ENCODE measurements at places on chromosomes 6 and 20.
A peak's percentile ranks its signal among the peaks of the same experiment; 100 is the strongest.

- DNase-seq: peak; percentile 37
Measured at GRCh38 chr6:38040254-38040653, 220.7 kb downstream of the ZFAND3 start.

- DNase-seq: no peak
Measured at GRCh38 chr20:14582855-14583254, 245.4 kb upstream of the FLRT3 start.

DNA sequence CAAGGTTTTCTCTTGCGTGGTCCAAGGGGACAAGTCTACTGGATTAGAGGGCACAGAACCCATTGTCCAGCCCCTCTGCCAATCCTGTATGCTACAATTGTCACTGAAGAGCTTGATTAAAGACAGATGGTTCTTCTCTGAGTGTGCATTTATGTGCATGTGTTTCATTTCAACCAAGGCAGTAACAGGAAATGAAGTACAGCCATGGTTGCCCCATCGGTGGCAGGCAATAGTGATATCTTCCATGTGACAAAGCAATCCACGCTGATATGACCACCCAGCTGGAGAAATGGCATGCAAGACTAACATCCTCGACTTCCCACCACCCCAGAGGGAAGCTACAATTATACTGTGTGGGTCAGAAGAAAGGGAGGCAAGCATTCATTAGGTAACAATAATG lies 85.5 kb downstream of the UNC5CL start:
- DNase-seq: no peak

GRCh38 chr6:56686429-56686828 lies 43.7 kb upstream of the DST start:
- DNase-seq: no peak

GRCh38 chr20:11978496-11978895 lies 60.8 kb downstream of the BTBD3 start:
- DNase-seq: no peak

DNA sequence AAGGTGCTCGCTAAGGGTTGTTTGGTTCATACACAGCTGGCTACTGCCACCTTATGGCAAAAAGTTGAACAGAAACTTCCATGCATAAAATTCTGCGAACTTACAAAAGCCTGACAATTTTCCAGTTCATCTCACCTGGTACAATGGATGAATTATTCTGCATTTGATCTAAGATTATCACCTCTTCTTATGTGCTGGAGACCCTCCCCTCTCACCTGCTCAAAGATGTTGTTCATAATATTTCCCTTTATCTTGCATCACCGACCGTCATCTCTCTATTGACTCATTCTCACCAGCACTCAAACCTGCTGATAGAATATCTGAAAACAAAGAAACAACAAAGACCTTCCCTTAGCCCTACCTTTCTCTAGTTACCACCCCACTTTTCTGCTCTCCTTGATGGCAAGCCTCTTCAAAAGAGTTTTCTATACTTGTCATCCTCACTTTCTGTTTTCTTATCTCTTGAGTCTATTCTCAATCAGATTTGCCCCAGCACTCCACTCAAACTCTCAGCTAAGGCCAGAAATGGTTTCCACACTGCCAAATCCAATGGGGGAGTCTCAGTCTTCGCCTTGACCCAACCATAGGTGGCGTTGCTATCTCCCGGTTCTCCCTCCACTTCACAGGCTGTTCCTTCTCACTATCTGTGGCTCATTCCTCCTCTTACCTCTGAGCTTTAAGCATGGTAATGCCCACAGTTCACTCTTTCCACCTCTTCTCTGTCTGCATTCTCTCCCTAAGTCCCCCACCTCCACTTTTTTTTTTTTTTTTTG lies 25.8 kb downstream of the SNRNP48 start:
- peak; percentile 66 for DNase-seq

DNA sequence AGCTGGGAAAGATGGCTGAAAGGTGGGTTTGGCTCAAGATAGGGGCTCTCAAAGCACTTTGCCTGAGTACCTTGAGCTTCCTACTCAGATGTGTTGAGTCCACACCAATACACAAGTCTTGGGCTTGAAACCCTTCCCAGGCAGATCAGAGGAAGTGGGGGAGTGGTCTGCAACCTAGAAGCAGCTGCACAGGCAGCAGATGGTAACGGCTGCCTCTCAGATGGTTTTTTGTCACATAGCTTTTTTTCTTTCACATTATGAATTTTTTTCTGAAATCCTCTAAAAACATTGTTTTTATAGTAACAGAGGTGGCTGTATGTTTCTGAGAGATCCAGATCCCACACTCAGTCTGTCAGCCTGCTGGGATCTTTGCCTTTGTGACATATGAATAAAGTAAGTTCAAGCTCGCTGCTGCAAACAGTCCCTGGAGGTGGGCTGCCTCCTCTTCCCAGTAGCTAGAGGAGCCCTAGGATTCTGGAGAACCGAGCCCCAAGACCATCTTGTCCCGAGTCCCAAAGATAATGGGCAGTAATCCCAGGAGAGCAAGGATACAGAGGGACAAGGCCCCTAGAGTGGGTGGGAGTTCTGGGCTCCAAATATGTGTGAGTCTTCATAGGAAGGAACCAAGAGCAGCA lies 97.1 kb upstream of the TOP1 start:
- DNase-seq: peak; percentile 19

DNA sequence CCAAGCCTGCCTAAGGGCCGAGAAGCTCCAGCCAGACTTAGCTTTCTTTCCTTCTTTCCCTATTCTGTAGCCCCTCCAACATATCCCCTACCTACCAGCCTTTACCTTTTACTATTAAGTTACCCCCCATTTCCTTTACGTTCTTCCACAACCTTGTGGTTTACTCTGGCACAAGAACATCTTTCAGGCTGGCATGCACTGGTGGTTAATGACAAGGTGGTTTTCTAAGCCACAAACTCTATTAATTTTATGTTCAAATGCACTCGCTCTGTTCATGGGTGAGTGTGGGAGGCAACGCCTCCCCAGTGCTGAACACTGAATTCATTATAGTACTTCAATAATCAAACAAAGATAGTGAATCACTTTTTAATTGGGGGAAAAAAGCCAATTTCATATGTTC lies 64.4 kb downstream of the TRERF1 start:
- DNase-seq: no peak

DNA sequence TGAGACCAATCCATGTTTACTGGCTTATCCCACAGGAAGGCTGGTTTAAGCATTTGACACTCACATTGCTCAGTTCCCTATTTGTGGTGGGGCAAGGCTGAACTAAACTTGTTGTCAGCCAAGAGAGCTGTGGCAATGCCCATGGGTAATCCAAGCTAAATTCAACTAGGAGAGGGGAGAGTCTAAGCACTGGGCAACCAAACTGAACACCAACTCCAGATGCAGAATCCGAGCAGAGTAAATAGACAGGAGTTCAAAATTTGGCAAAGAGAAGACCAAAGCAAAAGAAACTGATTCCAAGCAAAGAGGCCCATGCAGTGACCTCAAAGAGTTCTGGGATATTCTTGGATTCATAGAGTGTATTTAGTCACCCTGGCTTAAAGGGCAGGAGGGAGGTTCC lies 106.5 kb upstream of the NT5E start:
- DNase-seq: no peak

DNA sequence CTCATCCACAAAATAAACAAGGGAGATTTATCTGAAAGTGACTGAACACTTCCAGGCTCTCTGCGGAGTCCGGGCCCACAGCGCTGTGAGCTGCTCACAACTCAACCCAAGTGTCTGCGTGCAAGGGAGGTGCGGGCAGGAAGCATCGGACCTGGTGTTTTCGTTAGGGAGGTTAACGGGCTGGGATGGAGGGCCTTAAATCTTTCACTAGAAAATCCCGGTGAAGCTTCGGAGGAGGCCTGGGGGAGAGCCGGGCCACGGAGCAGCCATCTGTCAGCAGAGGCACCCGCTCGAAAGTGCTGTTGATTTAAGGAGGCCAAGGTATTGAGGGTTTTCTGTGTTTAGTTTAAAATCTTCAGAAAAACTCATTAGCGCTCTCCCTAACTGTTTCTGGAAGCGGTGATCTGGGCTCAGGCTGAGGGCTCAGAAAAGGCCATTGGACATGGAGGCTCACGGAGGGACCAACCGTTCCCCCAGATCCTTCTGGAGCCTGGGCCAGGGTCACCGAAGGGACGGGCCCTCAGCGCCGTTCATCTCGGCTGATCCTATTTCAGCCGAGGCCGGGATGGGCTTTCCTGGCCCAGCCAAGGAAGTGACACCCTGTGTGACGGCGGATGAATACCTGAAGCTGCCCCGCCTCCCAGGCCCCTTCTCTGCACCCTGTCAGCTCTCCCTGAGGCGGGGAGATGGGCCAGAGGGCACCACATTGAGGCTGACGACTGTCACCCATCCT lies 20.7 kb downstream of the GATA5 start:
- DNase-seq: no peak

GRCh38 chr20:37565134-37565811 lies 37.6 kb upstream of the BLCAP start:
- no peak for DNase-seq

DNA sequence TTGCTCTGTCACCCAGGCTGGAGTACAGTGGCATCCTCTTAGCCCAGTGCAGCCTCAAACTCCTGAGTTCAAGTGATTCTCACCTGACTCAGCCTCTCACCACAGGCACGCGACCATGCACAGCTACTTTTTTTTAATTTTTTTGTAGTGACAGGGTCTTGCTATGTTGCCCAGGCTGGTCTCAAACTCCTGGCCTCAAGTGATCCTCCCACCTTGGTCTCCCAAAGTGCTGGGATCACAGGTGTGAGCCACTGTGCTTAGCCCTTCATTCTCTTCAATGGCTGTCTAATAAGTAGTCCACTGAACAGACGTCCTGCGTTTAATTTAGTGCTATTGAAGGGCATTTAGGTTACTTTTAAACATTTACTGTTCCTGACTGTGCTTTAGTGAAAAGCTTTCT lies 27.3 kb downstream of the KDM1B start:
- DNase-seq: no peak

- DNase-seq: no peak
Measured at GRCh38 chr6:45500924-45501816, 123.4 kb upstream of the SUPT3H start.

DNA sequence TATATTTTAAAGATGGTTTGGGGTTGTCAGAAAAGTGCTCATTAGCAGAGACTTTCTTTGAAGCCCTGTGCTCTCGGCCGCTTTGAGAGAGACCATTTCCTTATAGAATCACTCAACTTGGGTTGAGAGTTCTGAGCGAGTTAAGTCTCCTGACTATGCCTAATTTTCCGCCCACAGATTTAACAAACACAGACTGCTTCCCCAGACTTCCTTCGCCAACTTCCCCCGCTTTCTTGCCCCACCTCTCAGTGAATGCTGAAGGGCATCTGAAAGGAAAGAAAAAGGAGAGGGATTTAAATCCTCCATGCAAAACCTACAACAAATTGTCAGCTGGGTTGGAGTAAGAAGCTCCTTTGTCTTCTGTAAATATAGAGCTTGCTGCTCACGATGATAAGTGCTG lies 224.0 kb downstream of the EYA2 start:
- no peak for DNase-seq

DNA sequence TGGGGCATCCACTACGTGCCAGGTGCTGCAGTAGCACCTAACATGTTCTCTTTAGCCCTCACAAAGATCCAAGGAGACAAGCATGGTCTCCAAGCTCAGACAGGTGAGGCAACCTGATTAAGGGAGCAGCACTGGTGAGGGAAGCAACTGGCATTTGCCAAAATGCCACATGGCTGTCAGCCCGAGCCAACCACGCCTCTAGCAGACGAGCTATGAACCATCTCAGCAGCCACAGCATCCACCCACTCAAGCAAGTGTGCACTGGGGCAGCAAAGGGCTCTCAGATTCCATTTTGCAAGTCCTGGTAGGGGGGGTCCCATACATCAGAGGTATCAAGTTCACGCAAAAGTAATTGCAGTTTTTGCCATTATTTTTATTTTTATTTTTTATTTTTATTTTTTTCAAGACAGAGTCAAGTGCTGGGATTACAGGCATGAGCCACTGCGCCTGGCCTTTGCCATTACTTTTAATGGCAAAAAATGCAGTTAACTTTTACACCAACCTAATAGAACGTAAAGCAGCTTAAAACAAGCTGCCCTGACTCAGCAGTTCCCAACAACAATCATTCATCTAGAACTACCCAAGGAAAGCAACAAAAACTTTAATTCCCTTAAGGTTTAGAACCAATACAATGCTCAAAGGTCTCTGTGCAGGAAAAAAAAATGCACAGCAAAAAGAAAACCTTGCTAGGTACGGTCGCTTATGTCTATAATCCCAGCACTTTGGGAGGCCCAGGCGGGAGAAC lies 36.3 kb upstream of the SPDEF start:
- no peak for DNase-seq

DNA sequence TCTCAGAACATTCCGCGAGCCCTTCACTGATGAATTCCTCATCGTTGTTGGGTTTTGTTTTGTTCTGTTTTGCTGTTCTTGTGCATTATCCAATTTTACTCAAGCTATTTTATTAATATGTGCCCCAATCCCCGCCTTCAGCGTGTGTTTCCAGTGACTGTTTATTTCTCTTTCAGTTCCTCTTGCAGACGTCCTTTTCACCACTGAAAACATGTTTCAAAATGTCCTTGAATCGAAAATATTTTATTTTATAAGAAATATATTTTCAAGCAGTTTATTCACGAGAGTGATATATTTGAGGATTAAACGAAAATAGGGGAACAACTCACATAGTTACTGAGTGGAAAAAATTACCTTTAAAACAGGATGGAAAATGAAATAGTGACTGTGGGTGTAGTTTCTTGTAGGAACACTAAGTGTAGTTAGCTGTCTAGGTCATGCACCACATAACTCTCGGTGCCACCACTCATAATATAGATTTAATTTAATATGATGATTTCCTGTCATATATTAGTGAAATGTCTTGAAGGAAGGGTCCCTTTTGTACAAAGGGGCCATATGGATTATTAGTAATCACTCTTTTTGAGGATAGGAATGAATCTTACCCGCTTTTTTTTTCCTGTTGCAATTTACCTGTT lies 45.3 kb upstream of the HDDC2 start:
- no peak for DNase-seq

- no peak for DNase-seq
Measured at GRCh38 chr6:18342223-18342622, 44.9 kb upstream of the RNF144B start.

GRCh38 chr6:16473908-16474771 lies 235.8 kb downstream of the GMPR start:
- DNase-seq: no peak

- DNase-seq: no peak
Measured at GRCh38 chr6:42697268-42697655, 25.1 kb downstream of the PRPH2 start.

- peak; percentile 44 for DNase-seq
Measured at GRCh38 chr20:16273812-16274555, 299.3 kb downstream of the KIF16B start.

DNA sequence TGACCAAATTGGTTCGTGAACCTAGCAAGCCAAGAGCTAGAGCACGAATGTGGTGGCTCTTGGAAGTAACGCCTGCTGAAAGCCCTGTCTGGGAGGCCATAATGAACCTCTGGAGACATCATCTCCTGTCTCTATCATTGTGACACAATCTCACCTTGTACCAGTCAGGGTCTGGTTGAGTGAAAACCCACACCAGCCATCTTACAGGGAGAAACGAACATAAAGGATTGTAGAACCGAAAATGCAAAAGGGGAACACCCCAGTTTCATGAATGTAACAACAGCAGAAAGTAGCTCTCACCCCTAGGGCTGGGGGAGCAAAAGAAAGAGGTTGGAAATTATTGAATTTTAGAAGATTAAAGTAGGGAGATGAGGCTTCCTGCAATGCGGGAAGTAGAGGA lies 50.9 kb upstream of the TAB2 start:
- DNase-seq: no peak

Measured in left lung (tissue), 14 donors.